ENCODE measurements at places on chromosomes 3 and 15. TPM values are rescaled to one million over a fixed set of nuclear protein-coding genes. Genes with fewer than 3 reads are reported as not detected.

DNA sequence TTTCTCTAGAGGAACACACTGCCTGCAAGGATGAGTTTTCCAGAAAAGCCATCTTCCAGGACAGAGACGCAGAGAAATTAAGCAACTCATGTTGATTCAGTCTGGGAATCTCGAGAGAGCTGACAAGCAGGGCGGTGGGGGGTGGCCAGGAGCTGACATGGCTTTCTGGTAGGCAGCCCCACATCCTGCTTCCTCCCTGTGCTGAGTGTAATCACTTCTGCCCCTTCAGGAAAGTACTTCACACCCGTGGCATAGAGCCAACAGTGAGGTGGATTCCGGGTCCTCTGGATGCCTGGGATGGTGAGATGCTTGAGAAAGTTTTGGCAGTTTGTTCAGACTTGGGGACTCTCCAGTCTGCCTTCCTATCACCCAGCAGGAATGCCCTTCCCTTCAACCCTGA, 221.1 kb downstream of the SLCO3A1 start:
- ATAC-seq = no peak

Gene PRSS50
- not detected for total RNA-seq

DNA sequence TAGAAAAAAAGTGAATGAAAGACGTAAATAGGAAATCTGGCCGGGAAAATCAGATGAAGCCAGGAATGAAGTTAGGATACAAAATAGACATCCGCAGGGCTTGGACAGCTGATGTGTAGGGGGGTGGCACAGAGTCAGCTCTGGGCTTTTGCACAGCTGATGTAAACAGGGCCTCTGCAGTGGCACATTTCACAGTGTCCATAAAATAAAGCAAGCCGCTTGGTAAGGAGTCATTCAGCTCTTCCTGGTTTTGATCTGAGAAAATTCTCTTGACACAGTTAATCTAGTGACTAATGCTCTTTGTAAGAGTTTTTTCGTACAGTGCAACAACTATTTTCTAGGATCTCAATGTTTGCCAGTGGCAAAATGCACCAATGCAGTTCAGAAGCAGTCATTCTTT, 153.3 kb downstream of the USP13 start:
- peak; percentile 56 for ATAC-seq

GRCh38 chr3:41418961-41419691, 219.8 kb downstream of the CTNNB1 start:
- no peak for ATAC-seq
